ENCODE measurements at places on chromosomes 2 and 18.

- DNase-seq, result no peak
Observed at GRCh38 chr2:46861916-46862315, 53.7 kb downstream of the MCFD2 start.

GRCh38 chr2:177747384-177747783 lies 325.2 kb downstream of the PDE11A start:
- no peak for DNase-seq

GRCh38 chr2:223788826-223789225 lies 48.6 kb downstream of the AP1S3 start:
- DNase-seq, result no peak

GRCh38 chr2:187917535-187917934 lies 363.3 kb upstream of the TFPI start:
- DNase-seq, result no peak

DNA sequence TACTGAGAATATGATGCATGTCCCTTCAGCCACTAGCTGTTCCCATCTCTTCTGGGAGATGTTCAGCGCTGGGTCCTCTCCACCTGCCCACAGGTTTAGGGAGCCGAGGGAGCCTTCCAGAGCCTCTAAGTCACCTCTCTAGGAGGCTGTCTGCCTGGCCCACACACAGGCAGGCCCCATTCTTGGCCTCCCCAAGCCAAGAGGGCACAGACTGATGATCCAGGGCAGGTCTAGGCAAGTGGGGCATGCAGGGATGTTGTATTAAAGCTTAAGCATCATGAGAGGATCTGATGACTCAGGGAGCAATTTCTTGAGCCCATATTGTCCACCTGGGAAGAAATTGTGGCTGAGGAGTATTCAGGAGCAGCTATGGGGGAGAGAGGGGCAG lies 19.9 kb downstream of the TMSB10 start:
- DNase-seq, result no peak

GRCh38 chr2:104504331-104505073 lies 349.4 kb upstream of the POU3F3 start:
- no peak for DNase-seq

DNA sequence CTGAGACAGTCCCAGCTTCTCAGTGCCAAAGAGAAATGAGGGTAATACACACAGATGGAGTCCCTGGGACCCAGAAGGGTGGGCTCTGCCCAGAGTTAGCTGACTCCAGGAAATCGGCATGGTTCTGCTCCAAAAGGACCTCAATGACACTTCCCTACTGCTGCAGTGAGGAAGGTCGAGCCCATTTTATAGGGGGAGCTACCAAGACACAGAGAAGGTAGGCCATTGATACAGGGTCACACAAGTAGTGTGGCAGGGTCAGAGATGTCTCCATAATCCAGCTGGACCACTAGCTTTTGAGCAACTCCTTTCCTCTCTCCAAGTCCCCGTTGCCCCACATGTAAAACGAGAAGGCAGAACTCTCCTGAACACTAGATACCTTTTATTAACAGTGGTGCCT lies 276.9 kb downstream of the MYCN start:
- no peak for DNase-seq

DNA sequence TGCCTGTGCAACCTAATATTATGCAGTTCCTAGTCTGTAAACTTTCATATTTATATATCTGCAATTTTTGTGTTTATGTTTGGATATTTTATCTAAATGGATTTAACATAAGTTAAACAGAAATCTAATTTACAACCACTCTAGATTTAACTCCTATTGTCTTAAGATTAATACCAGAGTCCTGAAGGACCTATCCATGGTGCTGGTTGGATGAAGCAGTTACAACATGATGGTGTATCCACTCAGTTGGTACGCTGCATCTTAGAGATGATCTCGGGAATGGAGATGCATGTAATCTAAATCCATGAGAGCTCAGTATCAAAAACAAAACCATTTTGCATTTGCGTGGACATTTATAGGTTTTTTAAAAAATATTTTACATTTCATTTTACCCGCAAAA lies 745.9 kb upstream of the SLC8A1 start:
- DNase-seq, result no peak

DNA sequence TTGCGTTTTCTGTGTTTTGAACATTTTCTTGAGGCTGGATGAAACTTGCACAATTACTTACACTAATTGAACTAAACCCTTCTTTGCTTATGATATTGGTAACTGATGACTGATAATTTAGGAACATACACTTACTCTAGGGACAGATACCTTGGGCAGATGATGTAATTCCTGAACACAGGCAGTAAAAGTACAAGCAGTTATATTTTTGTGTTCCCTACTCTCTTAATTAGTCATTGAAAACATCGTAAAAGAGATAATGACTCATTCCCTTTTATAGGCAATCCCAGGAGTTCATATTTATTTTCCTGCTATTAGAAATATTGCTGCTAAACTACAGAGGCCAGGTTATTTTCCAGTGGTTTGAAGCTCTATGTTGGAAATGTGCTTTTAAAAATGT lies 46.4 kb downstream of the CCDC85A start:
- no peak for DNase-seq

DNA sequence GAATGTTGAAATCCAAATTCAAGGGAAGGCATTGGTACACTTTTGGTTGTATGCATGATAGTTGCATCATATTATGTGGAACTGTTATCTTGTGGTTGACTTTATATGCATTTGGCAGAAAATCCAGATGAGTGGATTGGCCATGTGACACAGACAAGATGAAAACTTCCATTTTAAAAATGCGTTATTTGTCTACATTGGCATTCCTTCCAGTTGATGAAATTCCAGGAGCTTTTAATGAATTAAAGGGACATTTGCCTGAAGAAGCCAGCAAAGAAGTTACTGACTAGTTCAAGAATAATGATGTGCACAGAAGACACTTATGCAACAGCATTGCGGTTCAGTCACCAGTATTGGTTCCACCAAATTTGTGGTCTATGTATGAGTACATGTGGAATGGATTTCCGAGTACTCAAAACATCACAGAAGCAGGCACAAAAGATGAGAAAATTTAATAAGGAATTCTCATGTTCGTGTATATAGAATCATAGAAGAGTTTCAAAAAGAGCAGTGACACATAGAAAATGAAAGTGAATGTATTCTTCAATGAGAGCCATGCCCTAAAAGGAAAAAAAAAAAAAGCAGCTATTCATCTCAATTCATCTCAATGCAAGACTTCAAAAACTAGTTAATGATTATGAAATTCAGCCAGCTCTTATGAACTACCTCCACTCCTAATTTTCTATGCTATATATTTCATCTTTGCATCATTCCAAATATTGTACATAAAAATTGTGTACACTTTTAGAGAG lies 232.1 kb downstream of the RBM43 start:
- DNase-seq, result no peak

- no peak for DNase-seq
Observed at GRCh38 chr2:196131949-196132925, 39.1 kb downstream of the STK17B start.

DNA sequence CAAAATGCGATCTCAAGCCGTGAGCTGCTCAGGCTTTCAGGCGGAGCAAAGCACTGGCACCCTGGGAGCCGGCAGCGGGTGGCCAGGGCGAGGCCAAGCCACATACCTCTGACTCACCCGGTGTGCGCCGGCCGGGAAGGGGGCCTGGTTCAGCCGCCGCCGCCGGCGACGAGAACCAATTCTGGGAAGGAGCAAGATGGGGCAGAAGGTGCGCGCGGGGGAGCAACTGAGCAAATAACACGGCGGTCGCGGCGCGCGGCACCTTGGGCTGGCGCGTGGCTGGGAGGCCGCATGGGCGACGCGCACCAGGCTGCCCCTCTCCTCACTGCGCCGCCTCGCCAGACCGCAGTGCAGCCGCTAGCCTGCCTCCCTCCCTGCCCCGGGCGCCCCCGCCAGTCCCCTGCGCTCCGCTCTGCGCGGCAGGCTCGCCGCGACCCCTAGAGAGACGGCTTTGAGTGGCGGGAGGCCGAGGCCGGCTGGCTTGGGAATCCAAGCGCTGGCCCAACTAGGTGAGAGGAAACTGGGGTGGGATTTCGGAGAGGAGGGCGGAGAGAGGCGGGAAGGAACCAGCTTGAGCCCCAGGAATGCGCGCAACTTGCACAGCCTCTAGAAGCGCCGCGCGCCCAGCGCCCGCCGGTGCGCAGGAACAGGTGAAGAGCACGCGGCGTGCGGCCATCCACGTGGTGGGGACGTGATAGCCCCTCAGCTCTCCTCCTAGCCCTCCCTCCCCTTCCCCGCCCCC lies 3.2 kb downstream of the NRP2 start:
- no peak for DNase-seq

DNA sequence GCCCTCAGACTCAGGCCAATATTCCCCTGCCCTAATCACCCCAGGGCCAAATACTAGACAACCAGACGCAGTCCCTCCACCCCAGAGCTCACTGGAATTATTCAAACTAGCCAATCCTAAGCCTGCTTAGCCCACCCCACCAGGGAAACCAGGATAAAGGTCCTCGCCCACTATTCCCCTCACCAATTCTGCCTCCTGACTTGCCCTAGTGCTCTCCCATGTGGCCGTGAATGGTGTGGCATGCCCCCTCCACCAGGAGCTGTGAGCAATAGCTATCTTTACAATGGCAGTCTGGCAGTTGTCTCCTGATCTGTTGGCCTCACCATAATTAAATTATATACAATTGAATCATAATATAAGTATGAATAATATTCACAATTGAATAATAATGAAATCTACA lies 42.3 kb downstream of the FAM124B start:
- DNase-seq, result no peak

DNA sequence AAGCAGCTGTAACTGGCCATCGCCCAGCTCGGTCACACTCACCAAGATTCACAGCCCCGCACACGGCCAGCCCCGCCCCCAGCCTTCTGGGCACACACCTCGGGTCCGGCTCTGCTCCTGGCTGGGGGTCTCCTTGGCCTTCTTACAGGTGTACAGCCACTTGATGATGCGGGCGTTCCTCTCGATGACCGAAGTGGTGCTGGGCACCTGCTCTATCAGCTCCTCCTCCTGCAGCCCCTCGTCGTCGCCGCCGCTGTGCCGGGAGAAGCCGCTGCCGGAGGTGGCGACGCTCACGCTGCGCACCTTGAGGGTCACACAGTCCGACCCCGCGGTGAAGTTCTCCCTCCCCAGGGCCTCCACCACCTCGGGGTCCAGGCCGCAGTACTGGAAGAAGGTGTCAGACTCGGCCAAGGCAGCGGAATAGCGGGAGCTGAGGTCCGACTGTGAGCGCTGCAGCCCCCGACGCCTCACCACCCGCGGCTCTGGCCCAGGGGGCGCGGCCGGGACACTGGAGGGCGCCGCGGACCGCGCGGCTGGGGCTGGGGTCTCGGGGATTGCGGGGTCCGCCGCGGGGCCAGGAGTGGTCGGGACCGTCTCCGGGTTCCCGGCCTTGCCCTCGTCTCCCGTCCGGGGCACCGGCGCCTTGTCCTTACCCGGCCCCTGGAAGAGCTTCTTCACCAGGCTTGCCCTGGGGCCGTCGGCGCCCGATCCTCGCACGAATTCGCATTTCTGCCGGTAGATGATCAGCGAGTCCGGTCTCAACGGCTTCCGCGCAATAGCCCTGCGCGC lies 769 bp downstream of the FAM110C start:
- DNase-seq, result no peak

GRCh38 chr18:41936471-41937134 lies 18.4 kb upstream of the PIK3C3 start:
- DNase-seq, result no peak

- no peak for DNase-seq
Observed at GRCh38 chr2:96977631-96978195, 8.7 kb downstream of the FAM178B start.

- no peak for DNase-seq
Observed at GRCh38 chr18:57975805-57976204, 68.2 kb upstream of the NEDD4L start.

DNA sequence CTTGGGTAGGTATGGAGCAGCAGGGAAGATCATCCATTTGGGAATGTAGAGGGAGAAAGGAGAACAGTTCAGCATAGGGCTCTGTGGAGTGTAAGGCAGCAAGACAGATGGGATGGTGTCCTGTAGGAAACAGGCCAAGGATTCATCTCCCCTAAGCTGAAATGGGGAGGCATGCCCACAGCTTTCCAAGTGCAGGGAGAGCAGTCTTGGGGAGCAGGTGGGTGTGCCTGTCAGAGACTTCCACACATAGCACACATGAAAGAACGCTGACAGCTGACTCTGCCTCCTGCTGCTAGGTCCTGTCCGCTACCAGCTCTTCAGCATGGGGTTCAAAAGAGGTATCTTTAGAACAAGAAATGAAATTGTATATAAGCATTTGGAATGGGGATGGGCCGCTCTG lies 9.0 kb downstream of the SETBP1 start:
- DNase-seq, result no peak
